T-helper 1 cell treated with Interleukin-12 subunit alpha and Interleukin-12 subunit beta and Interleukin-4 antibody, amounts not matched to agents 30 ng/mL and 1 ng/mL, for 36 hours (primary cell): ENCODE measurements at places on chromosomes 11 and 22. TPM values are rescaled to one million over a fixed set of nuclear protein-coding genes. Genes with fewer than 3 reads are reported as not detected.

The APOBEC3B gene
- total RNA-seq = 18.9 and 20.2 TPM in 2 replicates

The MIOX gene
- 0.32 TPM in 1 of 2 replicates, not detected in the other for total RNA-seq

The E2F8 gene
- total RNA-seq = 22.8 and 24.9 TPM in 2 replicates

The PLAAT5 gene
- not detected in 2 replicates for total RNA-seq

The MIEF1 gene
- 38.3 and 41.9 TPM in 2 replicates for total RNA-seq

The OR52N4 gene
- 1.1 and 1.9 TPM in 2 replicates for total RNA-seq

The C11orf65 gene
- 0.29 and 0.44 TPM in 2 replicates for total RNA-seq

The NLRP14 gene
- total RNA-seq = 0.24 and 0.34 TPM in 2 replicates

The FJX1 gene
- 0.27 and 0.59 TPM in 2 replicates for total RNA-seq

The UFD1 gene
- 105 and 106 TPM in 2 replicates for total RNA-seq
